NCI-H446 treated with DMSO at 0.1 percent for 48 hours (cell line): ENCODE measurements at places on chromosomes 7 and 10.

DNA sequence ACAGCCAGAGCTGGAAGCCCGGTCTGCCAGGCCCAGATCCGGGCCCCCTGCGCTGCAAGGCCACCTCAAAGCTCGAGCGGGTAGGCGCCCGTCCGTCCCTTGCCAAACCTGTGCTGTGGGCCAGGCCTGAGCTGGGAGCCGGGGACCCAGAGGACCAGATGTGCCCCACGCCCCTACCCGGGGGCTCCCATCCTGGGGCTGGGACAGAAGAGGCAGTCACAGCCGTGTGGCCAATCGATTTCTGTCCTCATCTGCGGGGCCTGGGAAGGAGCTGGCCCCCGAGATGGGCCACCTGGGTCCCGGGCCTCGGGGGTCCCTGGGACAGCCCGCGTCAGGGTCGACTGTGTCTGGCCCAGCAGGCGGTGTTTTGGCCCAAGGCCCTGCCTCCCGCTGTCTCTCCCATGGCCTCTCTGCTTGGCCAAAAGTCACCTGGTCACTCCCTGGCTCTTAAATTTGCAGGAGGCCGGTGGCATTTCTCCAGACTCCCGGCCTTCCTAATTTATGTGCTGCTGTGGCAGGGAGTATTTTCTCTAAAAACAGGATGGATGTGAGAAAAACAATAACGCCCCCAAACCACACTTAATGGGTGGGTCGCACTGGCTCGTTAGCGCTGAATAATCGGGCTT is 63.8 kb downstream of the UNCX start:
- no peak for DNase-seq

- DNase-seq, result no peak
Measured at GRCh38 chr7:90345595-90346335, 751 bp upstream of the GTPBP10 start.

DNA sequence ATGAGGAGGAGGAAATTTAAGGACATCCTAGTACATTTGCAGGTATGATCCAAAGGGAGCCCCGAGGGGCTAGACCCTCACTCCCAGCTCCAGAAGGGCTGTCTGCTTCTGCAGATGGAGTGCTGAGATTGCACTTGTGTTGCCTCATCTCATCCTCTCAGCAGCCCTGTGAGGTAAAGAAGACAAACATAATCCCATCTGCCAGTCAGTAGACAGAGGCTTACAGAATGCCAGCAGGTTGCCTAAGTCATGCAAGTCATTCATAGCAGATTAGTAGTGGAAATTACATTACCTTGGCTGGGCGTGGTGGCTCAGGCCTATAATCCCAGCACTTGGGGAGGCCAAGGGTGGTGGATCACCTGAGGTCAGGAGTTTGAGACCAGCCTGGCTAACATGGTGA is 45.4 kb downstream of the BLVRA start:
- DNase-seq, result no peak

- no peak for DNase-seq
Measured at GRCh38 chr7:104993217-104993862, 20.7 kb upstream of the KMT2E start.

- peak; percentile 27 for DNase-seq
Measured at GRCh38 chr10:74753442-74754211, 72.8 kb upstream of the KAT6B start.

DNA sequence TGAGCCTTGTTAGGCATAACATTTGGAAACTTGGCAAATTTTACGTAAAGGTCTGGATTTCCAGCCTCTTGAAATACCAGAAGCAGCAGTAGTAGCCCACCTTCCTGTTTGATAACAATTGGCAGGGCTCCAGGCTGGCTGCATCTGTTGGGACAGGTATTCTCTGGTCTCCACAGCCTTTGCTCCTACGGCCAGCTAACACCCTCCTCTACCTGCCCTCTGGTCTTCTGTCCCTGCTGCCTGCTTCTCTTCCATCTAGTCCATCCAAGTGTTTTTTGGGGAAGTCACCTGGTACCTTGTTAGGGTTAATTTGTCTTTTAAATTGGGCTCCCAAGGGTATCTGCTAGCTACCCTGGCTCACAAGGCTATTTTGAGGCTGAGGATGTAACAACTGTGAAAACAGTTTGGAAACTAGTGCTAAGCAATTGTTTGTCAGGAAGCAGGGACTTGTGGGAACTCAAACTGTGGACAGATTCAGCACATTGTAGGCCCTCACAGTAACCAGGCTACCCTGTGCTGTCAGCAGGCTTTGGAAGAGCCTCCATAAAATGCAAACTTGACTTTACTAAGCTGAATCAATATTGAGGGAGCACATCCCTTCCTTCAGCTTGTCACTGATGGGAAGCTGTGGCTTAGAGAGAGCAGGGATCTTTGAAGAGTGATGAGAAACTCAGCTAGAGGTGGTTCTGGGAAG is 8.5 kb downstream of the RPS24 start:
- DNase-seq, result no peak

DNA sequence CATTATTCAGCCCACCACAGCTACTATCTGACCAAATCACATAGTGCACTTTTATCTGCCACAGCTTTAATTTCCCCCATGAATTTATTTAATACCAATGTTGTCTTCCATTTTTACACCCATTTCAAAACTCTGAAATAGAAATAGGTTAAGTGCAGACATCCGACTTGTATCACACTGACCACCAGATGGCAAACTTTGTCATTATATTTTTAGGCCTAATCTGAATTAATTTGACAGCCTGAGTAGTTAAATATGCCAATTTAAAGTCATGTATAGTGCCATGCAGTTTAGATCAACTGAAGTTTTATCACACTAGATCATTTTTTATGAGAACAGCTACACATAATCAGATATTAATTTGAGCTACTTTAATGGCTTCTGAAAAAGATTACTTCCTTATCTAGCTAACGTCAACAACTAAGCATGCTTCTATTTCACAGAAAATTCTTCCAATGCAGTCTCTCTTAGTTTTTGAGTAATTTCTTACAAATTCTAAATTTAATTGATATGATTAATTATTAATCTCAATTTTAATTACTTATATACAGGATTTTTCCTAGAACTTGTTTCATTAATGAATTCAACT is 566.4 kb downstream of the GFRA1 start:
- no peak for DNase-seq

DNA sequence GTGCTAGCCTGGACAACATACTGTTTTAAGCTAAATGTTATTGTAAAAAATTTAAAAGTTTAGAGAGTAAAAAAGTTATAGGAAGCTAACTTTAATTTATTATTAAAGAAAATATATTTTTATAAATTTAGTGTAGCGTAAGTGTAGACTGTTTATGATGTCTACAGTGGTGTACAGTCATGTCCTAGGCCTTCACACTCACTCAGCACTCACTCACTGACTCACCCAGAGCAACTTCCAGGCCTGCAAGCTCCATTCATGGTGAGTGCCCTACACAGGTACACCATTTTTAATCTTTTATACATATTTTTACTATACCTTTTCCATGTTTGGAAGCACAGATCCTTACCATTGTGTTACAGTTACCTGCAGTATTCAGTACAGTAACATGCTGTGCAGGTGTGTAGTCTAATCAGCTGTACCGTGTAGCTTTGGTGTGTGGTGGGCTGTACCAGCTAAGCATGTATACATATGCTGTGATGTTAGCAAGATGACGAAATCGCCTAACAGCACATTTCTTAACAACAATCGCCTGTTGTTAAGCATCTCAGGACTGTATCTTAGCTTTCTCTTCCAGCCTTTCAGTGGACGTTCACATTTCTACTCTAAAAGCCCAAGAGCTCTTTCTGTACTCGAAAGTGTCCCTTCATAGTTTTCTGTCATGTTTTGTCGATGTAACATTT is 12.5 kb downstream of the RNF32 start:
- DNase-seq, result no peak

DNA sequence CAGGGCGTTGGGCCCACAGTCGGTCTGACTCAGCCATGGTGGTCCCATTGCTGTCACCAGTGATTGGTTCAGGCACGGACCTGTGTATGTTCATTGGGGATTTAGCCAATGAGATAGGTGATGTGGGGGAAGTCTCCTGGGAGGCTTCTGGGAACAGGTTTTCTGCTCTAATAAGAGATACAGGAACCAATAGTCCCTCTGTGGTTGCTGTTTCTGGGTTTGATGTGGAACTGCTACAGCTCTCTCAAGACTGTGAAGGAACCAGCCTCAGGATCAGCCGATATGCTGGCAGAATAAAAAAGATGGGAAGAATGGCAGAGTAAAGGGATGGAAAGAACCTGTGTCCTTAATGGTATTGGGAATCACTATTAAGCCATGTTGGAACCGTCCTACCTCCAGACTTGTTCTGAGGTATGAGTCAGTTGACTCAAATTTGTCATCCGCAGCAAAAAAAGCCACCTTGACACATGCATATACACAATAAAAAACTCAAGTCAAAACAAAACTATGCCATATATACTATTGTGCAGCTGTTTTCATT is 70.6 kb downstream of the MCMBP start:
- DNase-seq, result no peak

- DNase-seq, result no peak
Measured at GRCh38 chr7:39810710-39811109, 139.3 kb upstream of the CDK13 start.

GRCh38 chr10:107614939-107615685 is 450.6 kb upstream of the SORCS1 start:
- DNase-seq, result no peak

DNA sequence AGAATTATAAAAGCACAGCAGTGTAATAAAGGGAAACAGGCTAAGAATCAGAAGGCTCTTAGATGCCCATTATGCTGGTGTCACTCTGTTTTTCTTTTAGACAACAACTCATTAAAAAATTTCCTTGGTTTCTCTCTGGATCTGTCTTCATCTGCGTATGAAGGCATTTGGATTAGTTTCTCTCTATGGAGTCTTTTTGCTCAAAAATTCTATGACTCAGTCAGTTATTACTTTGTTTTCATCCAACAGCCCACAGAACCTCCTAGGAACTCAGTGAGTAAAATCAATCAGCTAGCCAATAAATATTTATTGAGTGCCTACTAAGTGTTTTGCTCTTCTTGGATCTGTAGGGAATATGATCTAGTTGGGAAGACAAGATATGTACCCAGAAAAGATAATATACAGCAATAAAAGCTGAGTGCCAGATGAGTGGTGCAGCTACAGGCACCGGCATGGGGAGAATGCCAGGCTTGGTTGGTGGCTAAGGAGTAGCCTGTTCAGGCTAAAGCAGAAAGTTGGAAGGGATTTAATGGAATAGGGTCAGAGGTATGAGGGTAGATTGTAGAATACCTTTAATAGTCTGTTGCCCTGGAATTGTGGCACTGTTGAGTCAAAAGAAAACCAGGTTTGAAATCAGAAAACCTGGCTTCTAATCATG is 156.2 kb downstream of the LRRC4 start:
- no peak for DNase-seq

GRCh38 chr10:131954356-131954965 is 27.3 kb downstream of the BNIP3 start:
- no peak for DNase-seq

GRCh38 chr10:10513898-10514297 is 503.8 kb upstream of the CELF2 start:
- no peak for DNase-seq

DNA sequence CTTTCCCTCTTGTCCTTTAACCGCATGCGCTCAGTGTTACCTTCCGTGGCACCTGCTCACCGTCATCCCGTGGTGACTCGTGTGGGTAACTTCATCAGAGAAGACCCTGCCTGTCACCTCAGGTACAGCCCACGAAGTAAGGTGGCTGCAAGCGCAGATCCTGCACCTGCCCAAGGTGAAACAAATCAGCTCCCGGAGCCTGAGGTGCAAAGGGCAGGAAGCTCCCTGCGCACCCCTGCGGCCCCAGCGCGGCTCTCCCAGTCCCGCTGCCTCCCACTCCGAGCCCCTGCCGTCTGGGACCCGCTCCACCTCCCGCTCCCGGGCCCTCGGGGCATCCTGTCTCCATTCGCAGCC is 110.9 kb upstream of the LANCL2 start:
- no peak for DNase-seq

DNA sequence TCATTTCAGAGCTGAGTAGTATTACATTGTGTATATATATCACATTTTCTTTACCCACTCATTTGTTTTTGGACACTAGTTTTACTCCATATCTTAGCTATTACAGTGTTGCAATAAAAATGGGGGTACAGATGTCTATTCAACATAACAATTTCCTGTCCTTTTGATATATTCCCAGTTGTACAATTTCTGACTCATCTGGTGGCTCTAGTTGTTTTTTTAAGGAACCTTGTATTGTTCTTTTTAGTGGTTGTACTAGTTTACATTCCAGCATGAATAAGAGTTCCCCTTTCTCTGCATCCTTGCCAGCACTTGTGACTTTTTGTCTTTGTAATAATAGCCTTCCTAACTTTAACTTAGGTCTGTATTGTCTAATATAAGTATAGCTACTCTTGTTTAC is 739.9 kb downstream of the XPNPEP1 start:
- DNase-seq, result no peak

- peak; percentile 4 for DNase-seq
Measured at GRCh38 chr10:10508211-10508610, 509.5 kb upstream of the CELF2 start.

GRCh38 chr10:20744821-20745220 is 152.3 kb downstream of the NEBL start:
- DNase-seq, result no peak

GRCh38 chr7:16954321-16954720 is 72.5 kb upstream of the AGR3 start:
- no peak for DNase-seq

DNA sequence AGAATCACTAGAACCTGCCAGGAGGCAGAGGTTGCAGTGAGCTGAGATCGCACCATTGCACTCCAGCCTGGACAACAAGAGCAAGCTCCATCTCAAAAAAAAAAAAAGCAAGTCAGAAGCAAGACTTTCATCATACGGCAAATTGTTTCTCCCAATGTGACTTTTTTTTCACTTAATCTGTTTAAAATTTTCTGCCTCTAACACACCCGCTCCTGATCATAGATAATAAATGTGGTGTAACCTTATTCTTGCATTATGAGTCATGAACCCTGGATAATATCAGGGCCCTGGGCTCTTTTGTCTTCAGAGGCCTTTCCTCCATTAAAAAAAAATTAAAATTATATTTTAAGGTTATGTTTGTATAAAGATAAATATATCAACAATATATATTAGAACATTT is 111.4 kb upstream of the JCAD start:
- no peak for DNase-seq

GRCh38 chr7:142352543-142352942 is 94.7 kb upstream of the PRSS58 start:
- no peak for DNase-seq

- no peak for DNase-seq
Measured at GRCh38 chr10:132748545-132749370, 37.2 kb downstream of the NKX6-2 start.

DNA sequence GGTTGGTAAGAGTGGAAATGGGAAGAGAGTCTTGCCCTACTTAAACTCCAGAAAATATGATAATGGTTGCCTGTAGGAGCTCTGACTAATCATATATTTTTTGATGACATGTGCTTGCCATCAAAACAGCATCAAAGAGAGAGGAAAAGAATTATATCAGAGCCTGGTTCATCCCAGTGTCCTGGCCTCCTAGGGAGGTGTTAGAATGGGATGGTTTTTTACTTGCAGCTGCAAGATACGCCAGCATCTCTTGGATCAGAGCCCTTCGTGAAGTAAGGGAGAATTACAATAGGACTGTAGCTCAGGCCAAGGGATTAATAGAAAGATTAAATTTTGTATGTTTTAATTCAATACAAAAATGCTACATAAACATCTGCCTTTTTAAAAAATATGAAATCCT is 177.6 kb upstream of the HDAC9 start:
- DNase-seq, result no peak
